ENCODE measurements at places on chromosomes 5 and 9. TPM values are rescaled to one million over a fixed set of nuclear protein-coding genes. Genes with fewer than 3 reads are reported as not detected.
A peak's percentile ranks its signal among the peaks of the same experiment; 100 is the strongest.

Gene FOXD4L5
- 0.52 TPM for total RNA-seq

Gene PCDHAC1
- not detected for total RNA-seq

GRCh38 chr5:136133222-136133921, 727 bp downstream of the SMAD5 start:
- H3K36me3 ChIP-seq, result no peaks in the 10 kb centered on the region
- DNase-seq, result no peak
- H3K27ac ChIP-seq, result peak overlapping the region; percentile 94
- H3K4me1 ChIP-seq, result peaks cover 37% of the 10 kb centered on the region
- peak overlapping the region; percentile 96 for H3K4me3 ChIP-seq

DNA sequence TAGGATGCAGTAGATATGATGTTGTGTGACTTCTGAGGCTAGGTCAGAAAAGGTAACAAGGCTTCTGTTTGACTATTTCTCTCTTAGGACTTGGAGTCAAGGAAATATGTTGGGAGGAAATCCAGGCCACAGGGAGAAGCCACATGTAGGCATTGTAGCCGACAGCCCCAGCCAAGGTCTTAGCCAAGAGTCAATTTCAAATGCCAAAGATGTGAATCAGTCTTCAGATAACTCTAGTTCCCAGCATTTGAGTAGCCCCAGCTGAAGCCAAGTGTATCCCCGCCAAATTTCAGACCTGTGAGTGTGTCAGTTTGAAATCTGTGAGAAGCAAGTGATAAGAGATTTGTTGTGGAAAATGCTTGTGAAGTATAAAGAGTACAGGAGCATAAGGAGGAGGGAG, 38.1 kb upstream of the ISL1 start:
- H3K36me3 ChIP-seq, result no peaks in the 10 kb centered on the region
- no peak overlapping the region for H3K27ac ChIP-seq
- H3K4me3 ChIP-seq, result no peak overlapping the region
- H3K4me1 ChIP-seq, result no peaks in the 10 kb centered on the region
- peaks cover 12% of the 10 kb centered on the region for H3K27me3 ChIP-seq

GRCh38 chr5:114369680-114370417, 8.0 kb downstream of the KCNN2 start:
- H3K27me3 ChIP-seq, result no peaks in the 10 kb centered on the region
- H3K4me1 ChIP-seq, result no peaks in the 10 kb centered on the region
- H3K27ac ChIP-seq, result no peak overlapping the region
- no peak for DNase-seq

Gene SPOCK1
- not detected for total RNA-seq

DNA sequence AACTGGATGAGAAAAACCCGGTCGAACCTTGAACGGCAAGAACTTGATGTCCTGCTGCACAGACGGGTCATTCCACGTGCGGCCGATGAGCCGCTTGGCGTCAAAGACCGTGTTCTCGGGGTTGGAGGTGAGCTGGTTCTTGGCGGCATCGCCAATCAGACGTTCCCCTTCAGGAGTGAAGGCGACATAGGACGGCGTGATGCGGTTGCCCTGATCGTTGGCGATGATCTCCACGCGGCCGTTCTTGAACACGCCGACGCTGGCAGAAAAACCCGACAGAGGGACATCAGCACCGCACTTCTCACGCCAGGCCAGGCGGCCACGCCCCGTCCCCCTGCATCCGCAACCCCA, 519 bp downstream of the HSPA5 start:
- H3K4me1 ChIP-seq, result peaks cover 56% of the 10 kb centered on the region
- peak overlapping the region; percentile 100 for H3K27ac ChIP-seq
- H3K27me3 ChIP-seq, result no peaks in the 10 kb centered on the region
- peaks cover 12% of the 10 kb centered on the region for H3K36me3 ChIP-seq
- peak overlapping the region; percentile 96 for H3K4me3 ChIP-seq
- DNase-seq, result peak; percentile 32

Gene FOXD4L3
- total RNA-seq, result 0.29 TPM

- H3K4me1 ChIP-seq, result peaks cover 81% of the 10 kb centered on the region
- peak overlapping the region; percentile 92 for H3K27ac ChIP-seq
These were observed 42.0 kb downstream of the SFXN1 start for GRCh38 chr5:175520321-175520720.

DNA sequence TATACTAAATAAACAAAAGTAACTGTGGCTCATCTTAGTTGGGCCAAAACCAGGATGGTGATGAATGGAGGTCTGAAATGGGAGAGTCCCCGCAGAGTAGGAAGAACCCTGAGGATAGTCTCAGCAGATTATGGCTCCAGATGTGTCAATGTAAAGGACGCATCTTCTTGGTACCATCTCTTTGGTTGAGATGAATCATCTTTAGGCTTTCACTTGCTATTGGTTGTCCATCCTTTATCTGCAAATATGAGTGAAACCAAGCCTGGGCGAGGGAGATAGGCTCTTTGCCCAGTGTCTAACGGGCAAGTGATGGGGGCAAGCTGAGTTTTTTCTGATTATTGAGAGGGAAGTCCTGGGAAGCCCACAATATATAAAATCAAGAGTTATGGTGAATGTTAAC, 19.4 kb upstream of the LCP2 start:
- H3K27me3 ChIP-seq, result no peaks in the 10 kb centered on the region
- H3K36me3 ChIP-seq, result no peaks in the 10 kb centered on the region
- H3K27ac ChIP-seq, result no peak overlapping the region
- DNase-seq, result no peak
- no peak overlapping the region for H3K4me3 ChIP-seq

DNA sequence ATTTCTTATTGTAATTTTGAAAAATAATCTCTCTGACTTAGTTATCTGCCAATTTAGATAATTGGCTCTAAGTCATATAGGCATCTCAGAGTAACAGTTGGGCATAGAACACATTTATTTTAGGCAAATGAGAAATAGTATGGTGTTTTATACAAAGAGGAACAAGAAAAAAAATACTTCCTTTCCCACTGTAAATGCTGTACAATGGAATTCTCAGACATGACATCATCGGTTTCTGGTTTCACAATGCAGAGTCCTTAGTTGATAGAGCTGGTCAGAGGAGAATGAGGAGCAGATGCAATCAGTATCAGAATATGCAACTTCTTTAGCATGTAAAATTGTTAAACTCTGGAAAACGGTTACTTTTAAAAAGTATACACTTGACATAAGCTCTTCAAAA, 49.4 kb downstream of the PLK2 start:
- peaks cover 16% of the 10 kb centered on the region for H3K27me3 ChIP-seq
- H3K4me1 ChIP-seq, result no peaks in the 10 kb centered on the region
- H3K4me3 ChIP-seq, result no peak overlapping the region
- no peaks in the 10 kb centered on the region for H3K36me3 ChIP-seq
- DNase-seq, result no peak

GRCh38 chr5:181024245-181025064, 15.6 kb upstream of the BTNL9 start:
- no peak for DNase-seq
- H3K27me3 ChIP-seq, result peaks cover 35% of the 10 kb centered on the region

Gene GAPVD1
- total RNA-seq, result 77.6 TPM

DNA sequence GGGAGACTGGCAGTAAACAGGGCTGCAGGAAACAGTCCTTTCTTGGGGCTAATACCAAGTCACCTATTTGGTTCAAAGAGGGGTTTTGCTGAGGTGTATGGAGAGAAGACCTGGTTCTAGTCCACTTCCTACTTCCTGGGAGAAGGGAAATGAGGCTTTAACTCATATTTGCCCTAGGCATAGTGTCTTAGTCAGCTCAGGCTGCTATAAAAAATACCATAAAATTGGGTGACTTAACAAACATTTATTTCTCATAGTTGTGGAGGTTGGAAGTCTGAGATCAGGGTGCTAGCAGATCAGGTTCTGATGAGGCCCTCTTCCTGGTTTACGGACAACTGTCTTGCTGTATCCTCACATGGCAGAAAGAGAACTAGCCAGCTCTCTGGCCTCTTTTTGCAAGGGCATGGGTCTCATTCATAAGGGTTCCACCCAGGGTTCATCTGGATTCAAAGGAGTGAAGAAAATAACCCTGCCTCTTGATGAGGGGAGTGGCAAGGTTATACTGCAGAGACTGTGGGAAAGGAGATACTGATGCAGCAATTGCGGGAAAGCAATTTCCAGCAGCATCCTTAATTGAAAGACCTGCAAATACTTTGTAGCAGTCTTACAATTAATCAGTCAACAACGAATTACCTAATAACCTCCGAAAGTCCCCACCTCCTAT, 40.5 kb downstream of the ANKDD1B start:
- H3K27ac ChIP-seq, result no peak overlapping the region
- no peaks in the 10 kb centered on the region for H3K36me3 ChIP-seq
- no peak for DNase-seq
- H3K27me3 ChIP-seq, result no peaks in the 10 kb centered on the region
- no peak overlapping the region for H3K4me3 ChIP-seq

Gene DMRT1
- not detected for total RNA-seq

Gene C8G
- not detected for total RNA-seq

GRCh38 chr5:34519489-34520220, 136.5 kb upstream of the RAI14 start:
- DNase-seq, result no peak
- H3K27me3 ChIP-seq, result peaks cover 6% of the 10 kb centered on the region
- no peaks in the 10 kb centered on the region for H3K4me1 ChIP-seq
- no peak overlapping the region for H3K4me3 ChIP-seq
- no peaks in the 10 kb centered on the region for H3K36me3 ChIP-seq
- no peak overlapping the region for H3K27ac ChIP-seq

- H3K27me3 ChIP-seq, result peaks cover 2% of the 10 kb centered on the region
- H3K4me3 ChIP-seq, result no peak overlapping the region
- no peak for DNase-seq
- no peak overlapping the region for H3K27ac ChIP-seq
- H3K4me1 ChIP-seq, result no peaks in the 10 kb centered on the region
These were observed 293.7 kb downstream of the SPOCK1 start for GRCh38 chr5:137205231-137206027.

GRCh38 chr5:106392766-106393165, 1278.0 kb downstream of the EFNA5 start:
- no peak for DNase-seq
- H3K4me3 ChIP-seq, result no peak overlapping the region
- no peak overlapping the region for H3K27ac ChIP-seq
- H3K27me3 ChIP-seq, result no peaks in the 10 kb centered on the region
- H3K36me3 ChIP-seq, result no peaks in the 10 kb centered on the region

DNA sequence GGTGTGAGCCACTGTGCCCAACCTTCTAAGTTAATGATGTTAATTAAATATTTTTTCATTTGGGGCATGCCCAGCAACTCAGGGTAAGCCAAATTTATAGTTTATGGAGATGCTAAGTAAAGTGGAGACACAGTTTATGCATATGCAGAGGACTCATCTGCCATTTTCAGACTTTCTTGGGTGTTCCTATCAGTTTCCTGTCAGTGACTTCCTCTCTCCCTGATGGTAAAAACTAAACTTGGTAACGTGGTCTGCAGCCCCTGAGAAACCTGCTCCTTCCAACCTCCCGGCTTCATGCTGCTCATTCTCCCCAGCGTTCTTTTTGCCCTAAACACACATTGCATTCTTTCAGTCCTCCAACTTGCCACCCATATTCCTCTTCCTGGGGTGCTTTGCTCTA, 48.4 kb upstream of the TUT7 start:
- H3K4me1 ChIP-seq, result peaks cover 2% of the 10 kb centered on the region
- no peak overlapping the region for H3K4me3 ChIP-seq
- H3K27me3 ChIP-seq, result no peaks in the 10 kb centered on the region

DNA sequence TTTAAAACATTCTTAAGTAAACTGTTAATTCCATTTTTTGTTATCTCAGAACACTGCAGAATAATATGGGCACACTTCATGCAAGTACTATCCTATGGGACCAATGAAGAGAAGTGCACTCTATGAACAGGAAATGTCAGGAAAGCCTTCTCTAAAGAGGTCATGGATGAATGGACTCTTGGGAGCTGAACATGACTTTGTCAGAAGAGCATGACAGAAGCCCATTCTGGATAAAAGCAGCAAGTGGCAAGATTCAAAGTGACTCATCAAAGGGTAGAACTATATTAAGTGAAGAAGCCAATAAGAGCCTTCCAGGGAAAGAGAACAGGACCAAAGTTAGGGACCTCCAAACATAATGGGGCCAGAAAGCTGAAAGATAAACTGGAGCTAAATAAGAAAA, 94.0 kb downstream of the RAPGEF6 start:
- peaks cover 21% of the 10 kb centered on the region for H3K36me3 ChIP-seq
- no peak overlapping the region for H3K4me3 ChIP-seq
- DNase-seq, result no peak

GRCh38 chr9:131090025-131090787, 6.1 kb upstream of the AIF1L start:
- no peak overlapping the region for H3K4me3 ChIP-seq
- no peak for DNase-seq
- H3K4me1 ChIP-seq, result no peaks in the 10 kb centered on the region
- H3K36me3 ChIP-seq, result no peaks in the 10 kb centered on the region
- H3K27ac ChIP-seq, result no peak overlapping the region

GRCh38 chr9:34983209-34983608, 6.3 kb upstream of the DNAJB5 start:
- no peaks in the 10 kb centered on the region for H3K36me3 ChIP-seq
- DNase-seq, result no peak
- peak overlapping the region; percentile 38 for H3K4me3 ChIP-seq
- peaks cover 58% of the 10 kb centered on the region for H3K4me1 ChIP-seq

DNA sequence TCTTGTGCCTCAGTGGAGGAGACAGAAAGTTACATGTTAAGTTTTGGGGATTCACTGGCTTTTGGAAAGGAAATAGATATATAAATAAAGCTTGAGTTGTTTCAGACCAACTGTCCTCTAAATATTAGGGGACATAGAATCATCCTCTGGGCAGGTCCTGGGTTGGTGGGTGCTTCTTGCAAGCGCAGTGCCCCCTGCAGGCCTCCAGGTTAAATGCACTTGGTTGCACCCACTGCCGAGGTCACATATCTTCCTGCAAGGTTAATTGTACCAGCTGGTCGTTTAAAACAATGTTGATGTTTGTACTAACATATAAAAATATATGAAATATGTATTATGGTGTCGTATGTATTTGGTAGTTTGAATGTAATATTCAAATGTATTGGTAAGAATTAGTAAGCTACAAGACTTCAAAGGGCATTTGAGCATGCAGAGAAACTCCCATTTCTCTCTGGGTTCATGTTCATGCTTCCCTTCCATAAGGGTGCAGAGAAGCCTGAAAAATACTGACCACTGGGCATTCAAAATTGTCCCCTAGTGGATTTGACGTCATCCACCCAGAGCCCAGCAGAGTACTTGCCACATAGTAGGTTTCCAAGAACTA, 87.0 kb downstream of the ZNF618 start:
- no peaks in the 10 kb centered on the region for H3K27me3 ChIP-seq
- no peak overlapping the region for H3K27ac ChIP-seq
- no peak overlapping the region for H3K4me3 ChIP-seq
- DNase-seq, result no peak
- no peaks in the 10 kb centered on the region for H3K4me1 ChIP-seq
- no peaks in the 10 kb centered on the region for H3K36me3 ChIP-seq

- H3K27me3 ChIP-seq, result no peaks in the 10 kb centered on the region
- DNase-seq, result no peak
- no peak overlapping the region for H3K4me3 ChIP-seq
- peaks cover 69% of the 10 kb centered on the region for H3K4me1 ChIP-seq
- H3K27ac ChIP-seq, result no peak overlapping the region
These were observed 84.3 kb downstream of the IQGAP2 start for GRCh38 chr5:76487386-76487785.

- no peak overlapping the region for H3K4me3 ChIP-seq
- H3K27ac ChIP-seq, result no peak overlapping the region
- H3K27me3 ChIP-seq, result no peaks in the 10 kb centered on the region
- H3K4me1 ChIP-seq, result peaks cover 14% of the 10 kb centered on the region
These were observed 59.5 kb downstream of the MVB12B start for GRCh38 chr9:126386088-126386487.

Measured in naive thymus-derived CD8-positive, alpha-beta T cell (primary cell).